Activated CD4-positive, alpha-beta T cell treated with anti-CD3 and anti-CD28 coated beads for 24 hours (primary cell): ENCODE measurements at places on chromosomes 1 and 21.

- DNase-seq: no peak
Observed at GRCh38 chr1:19567041-19567440, 77.1 kb upstream of the NBL1 start.

- DNase-seq: no peak
Observed at GRCh38 chr1:219990782-219991510, 55.4 kb downstream of the EPRS1 start.

- DNase-seq: no peak
Observed at GRCh38 chr1:155909894-155910293, 1.3 kb downstream of the RIT1 start.

DNA sequence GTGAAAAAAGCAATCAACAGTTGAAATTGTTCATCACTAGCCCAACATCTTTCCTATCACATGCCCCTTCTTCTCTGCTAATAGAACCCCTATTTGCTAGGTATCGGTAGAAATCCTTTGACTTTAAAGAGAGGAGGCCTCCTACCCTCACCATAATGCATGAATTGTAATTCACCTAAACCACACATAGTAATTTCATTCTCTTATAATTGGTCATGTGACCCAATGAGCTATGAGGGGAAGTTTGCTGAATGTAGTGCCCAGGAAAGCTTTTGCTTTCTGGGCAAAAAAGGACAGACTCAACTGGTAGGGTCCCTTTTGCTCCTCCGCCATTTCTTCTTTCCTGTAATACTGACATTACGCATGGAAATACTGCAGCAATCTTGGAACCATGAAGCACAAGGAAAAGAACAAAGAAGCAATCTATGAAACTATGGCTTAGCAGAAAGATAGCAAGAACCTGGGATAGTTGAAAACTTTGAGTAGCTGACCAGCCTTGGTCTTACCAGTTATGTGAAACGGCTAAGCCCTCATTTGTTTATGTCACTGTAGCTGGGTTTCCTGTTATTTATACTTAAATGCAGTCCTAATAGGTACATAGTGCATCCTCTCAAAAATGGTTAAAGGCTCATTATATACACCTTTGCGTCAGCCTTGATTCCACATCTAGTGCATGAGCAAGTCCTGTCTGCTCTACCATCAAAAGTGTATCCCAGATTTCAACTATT lies 10.2 kb upstream of the CHI3L2 start:
- DNase-seq: no peak

DNA sequence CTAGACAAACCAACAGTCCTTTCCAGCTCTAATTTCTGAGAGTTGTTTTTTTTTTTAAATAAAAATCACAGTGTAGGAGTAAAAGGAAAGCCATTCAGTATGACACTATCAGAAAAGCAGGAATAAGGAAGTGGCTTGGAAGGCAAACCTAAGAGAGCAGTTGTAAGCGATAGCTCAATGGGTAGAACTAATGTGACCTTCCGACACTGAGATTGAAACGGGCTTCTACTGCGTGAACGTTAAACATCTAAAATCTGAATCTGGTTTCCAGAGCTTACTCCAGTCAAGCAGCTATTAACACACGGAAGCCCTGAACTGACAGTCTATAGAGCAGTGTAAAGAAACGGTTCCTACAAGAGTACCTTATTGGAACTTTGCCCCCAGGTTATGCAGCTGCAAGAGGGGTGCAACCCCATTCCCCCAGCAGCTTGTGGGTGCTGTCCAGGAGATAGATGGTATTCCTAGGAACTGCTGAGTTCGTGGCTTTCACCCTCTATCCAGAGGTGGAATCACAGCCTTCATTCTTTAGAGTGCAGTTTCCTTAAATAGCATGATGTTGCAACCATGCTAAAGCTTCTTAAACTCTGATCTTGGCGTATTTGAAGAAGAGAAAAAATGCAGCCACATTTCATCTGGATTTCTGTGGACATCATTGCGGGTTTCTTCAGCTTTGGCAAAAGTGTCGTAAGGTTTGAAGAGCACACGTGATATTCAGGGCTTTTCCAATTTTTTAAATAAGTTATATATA lies 3.3 kb upstream of the IRF2BP2 start:
- DNase-seq: no peak

DNA sequence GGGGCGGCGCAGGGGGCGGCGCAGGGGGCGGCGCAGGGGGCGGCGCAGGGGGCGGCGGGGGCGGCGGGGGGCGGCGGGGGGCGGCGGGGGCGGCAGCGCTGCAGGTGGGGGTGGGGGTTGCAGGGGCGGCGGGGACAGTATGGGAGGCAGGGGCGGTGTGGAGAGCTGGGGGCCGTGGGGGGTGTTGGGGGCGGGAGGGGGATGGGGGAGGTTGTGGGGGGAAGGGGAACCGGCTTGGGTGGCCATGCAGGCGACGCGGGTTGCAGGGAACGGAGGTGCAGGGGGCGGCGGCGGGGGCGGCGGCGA lies 13.0 kb upstream of the SLC19A1 start:
- DNase-seq: no peak

DNA sequence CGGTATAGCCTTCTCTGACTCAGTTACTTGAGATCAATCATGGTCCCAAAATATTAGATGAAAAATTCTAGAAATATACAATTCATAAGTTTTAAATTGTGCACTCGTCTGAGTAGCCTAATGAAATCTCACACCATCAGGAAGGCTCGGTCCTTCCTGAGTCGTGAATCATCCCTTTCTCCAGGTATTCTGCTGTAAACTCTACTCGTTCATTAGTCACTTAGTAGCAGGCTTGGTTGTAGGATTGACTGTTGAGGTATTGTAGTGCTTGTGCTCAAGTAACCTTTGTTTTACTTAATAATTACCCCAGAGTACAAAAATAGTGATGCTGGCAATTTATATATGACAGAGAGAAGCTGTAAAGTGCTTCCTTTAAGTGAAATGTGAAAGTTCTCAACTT lies 238.7 kb downstream of the OLFM3 start:
- no peak for DNase-seq

DNA sequence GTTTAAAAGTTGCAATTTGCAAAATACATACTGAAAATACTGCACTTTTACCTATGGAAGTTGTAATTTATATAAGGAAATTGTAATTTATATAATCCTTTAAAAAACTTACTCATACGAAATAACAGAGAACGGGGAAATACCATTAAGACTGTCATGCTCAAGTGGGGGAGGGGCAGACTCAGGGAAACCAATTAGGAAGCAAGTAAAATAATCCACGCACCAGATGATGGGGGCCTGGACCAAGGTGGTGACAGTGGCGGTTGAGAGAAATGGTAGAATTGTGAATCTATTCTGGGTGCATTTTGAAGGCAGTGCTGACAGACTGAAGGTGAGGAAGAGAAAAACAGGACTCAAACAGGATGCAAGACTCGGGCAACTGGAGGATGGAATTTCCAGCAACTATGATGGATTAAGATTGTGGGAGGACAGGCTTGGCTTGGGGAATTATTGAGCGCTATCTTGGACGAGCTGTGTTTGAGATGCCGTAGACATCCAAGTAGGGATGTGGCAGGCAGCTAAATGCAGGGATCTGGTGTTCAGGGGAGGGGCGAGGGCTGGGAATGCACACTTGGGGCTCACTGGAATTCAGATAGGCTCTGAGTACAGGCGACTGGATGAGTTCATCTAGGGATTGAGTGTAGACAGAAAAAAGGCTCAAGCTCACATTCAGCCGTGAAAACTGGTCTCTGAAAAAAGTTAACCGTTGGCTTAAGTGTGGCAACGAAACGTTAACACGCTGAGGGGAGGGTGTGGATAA lies 977 bp downstream of the LCA5L start:
- DNase-seq: no peak

- DNase-seq: no peak
Observed at GRCh38 chr1:112713466-112714312, 1.4 kb downstream of the PPM1J start.

- no peak for DNase-seq
Observed at GRCh38 chr1:44801491-44802305, 1.5 kb downstream of the PLK3 start.

GRCh38 chr1:40652979-40653378 lies 12.5 kb downstream of the RIMS3 start:
- DNase-seq: no peak

DNA sequence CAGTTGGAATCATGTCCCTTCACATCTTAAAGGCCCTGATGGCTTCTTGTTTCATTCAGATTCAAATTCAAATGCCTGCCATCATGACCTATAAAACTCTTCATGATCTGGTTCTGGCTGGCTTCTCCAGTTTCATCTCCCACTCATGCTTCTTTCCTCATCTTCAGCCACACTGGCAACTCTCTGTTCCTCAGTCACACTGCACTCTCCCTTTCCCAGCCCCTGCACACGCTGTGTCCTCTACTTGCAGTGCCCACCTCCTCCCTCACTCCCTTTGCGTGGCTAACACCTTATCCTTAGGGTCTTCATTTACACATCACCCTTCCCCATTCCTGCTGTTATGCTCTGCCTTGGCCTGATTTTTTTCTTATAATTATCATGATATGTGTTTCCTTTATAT lies 120.6 kb upstream of the LMO4 start:
- DNase-seq: no peak

GRCh38 chr1:151854658-151855057 lies 1.1 kb upstream of the THEM5 start:
- DNase-seq: no peak

GRCh38 chr1:170085091-170085490 lies 10.6 kb upstream of the KIFAP3 start:
- no peak for DNase-seq

DNA sequence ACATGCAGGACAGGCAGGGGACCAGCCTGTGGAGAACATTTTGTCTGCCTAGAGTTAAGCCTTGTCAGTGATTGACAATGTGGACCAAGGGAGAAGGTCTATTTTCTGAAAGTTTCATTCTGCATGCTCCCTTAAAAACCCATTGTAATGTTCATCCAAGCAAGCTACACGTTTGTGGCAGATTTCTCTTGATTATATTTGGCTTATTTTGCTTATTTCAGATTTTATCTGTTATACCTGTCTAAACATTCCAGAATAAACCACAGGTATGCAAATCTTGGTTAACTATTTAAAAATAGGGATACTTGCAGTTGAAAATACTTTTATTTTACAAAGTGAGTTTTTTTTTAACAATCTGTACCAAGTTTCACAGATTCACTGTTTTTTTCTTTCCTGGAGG lies 78.2 kb upstream of the F3 start:
- no peak for DNase-seq

DNA sequence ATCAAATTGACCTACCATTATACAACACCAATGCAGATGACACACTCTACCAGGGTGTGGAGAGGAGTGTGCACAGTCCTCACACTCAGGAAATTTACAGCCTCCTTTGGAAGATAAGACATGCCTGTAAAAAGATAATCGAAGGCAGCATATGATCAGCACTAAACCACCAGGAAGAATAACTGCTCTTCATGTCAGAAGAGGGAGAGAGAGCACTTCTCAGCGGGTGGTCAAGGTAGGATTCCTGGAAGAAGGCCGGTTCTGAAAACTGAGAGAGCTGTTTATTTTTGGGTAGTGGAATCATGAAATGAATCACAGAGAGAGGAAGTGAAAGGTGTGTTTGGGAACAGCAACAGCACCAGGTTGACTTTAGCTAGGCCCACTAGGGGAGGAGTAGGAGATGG lies 14.0 kb upstream of the ZNF697 start:
- no peak for DNase-seq

GRCh38 chr1:152049291-152050083 lies 12.7 kb upstream of the S100A11 start:
- DNase-seq: no peak

GRCh38 chr1:152252157-152252556 lies 28.2 kb upstream of the HRNR start:
- DNase-seq: no peak

DNA sequence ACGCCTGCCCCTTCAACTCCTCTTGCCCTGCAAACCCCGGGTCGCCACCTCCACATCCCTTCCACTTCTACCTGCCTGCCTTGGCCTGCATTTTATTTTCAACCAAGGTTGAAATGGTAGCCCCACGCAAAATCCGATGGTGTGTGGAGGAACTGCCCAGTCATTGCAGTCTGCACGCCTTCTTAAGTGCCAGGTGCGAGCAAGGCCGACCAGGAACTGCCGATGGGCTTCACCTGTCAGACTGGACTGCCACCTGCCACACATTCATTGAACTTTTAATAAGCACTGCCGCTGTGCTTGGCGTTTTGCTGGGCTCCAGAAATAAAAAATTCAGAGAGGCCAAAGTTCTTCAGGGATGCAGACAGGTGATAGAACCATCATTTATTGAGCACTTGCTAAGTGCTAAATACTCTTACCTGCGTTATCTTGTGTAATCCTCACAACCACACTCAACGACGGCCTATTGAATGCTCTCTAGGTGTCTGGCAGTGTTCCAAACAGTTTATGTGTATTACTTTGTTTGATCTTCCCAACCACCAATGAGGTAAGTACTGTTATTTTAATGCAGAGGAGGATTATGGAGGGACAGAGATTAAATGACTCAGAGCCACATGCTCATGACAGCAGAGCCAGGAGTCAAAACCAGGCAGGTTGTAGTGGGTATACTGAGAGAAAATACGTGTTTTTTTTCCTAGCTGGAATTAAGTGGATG lies 36.2 kb downstream of the CACHD1 start:
- no peak for DNase-seq

DNA sequence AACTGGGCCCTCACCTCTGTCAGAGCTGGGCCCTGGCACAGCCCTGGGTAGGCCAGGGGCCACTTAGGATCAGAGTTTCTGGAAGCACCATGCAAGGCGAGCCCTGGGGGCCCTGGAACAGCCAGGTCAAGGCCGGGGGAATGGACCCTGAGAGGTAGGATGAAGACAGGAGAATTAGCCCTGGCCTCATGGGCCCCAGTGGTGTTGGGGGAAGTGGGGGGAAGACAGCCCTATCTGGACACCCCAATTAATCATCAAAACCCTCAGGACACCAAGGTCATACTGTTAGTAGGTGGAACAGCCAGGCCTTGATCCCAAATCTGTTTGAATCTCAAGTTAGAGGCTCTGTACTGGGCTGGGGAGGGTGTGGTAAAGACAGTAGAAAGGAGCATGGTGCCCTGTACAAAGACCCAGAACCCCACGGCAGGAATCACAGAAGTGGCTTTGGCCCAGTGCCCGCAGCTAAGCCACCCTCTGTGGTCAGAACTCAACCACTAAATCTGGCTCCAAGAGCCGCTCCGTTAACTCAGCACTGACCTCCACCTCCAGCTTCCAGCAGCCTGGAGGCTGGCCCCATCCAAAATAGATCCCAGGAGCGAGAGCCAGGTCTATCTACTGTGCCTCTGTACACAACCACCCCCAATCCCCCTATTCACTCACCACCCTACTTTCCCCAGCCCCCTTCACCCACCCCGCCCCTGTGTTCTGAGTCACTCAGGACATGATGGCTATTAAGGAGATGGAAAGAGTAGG lies 14.0 kb upstream of the TRIM63 start:
- no peak for DNase-seq

- DNase-seq: no peak
Observed at GRCh38 chr1:32919811-32920733, 18.9 kb upstream of the TMEM54 start.

- no peak for DNase-seq
Observed at GRCh38 chr1:18817795-18818435, 41.5 kb downstream of the TAS1R2 start.
